Activated T-helper 1 cell treated with anti-CD3 and anti-CD28 coated beads, Interleukin-2, amount 50 U/mL, for 16 hours (primary cell): ENCODE measurements at places on chromosomes 16 and 17.

DNA sequence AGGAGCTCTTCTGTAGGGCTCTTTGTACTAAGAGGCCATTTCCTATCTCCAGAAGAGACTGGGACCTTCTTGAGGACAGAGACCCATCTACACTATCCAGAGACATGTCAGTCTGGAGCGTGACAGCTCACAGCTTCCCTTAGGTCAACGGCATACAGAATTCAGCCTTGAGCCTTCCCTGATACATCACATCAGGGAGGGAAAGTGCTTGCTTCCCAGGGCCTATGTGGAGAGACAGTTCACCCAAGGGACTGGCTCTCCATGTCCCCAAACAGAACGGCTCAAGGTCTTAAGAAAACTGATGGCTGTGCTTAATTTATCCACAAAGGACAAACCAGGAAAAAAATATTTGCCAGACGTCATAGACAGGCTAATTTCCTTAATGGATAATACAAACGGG lies 7.7 kb downstream of the CENPV start:
- DNase-seq, result no peak

DNA sequence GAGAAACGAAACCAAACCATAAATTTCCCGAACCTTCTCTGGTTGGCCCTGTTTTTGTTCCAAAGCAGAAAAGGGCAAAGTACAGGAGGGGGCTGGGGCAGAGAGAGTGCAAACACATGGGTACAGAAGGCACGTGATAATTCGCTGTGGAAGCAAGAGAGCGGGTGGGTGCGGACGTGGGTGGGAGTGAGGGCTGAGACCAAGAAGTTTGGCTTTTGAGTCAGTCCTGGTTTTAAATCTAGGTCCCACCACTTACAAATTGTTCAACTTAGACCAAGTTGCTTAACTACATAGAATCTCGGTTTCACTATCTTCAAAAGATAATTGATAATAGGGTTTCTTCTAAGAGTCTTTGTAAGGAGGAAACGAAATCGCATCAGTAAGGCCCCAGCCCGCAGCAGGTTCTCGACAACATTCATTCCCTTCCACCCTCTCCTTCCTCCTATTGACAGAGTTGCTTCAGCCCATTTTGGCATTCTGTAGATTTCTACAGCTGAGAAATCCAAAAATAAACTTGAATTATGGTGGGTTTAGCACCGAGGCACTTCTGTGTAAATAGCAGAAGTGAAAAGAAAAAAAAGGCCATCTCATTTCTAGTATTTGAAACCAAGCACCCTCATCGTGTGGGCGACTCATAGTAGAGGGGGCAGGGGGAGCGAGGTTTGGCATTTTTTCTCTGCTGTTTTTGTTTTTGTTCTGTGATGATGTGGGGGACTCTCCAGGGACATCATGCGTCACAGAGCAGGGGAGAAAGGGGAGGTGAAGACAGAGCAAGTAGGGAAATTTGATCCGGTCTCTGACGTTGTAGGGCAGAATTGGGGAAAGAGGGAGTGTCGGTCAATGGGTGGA lies 33.6 kb upstream of the CCR7 start:
- DNase-seq, result no peak

DNA sequence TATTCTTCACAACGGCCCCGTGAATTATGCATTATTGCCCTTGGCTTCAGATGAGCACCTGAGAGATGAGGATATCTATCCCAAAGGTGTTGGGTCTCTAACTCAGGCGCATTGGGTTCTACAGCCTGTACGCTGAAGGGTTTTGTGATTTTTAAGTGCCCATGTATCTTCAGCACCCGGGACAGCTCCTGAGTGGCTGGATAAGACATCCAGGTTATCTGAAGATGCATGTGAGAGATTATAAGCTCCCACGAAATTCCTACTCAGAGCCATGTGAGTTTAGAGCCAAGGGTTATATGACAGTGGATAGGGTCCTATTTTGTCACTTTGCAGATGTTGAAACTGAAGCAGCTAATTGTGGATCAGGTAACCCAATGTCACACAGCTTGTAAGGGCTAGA lies 612.3 kb upstream of the EEF2KMT start:
- no peak for DNase-seq

GRCh38 chr17:44589316-44590071 lies 32.2 kb downstream of the FZD2 start:
- no peak for DNase-seq

DNA sequence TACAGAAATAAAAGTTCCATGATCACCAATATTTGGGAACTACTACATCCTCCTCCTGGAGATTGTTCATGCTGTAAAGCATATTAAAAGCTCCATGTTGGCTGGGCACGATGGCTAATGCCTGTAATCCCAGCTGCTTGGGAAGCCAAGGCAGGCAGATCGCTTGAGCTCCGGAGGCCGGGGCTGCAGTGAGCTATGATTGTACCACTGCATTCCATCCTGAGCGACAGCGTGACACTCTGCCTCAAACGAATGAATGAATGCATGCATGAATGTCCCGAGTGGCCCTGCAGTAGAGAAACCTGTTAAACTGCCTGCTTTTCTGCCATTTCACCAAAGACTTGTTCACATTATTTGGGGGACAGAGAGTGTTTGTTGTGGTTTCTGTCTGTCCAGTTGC lies 15.0 kb downstream of the CNEP1R1 start:
- DNase-seq, result no peak

DNA sequence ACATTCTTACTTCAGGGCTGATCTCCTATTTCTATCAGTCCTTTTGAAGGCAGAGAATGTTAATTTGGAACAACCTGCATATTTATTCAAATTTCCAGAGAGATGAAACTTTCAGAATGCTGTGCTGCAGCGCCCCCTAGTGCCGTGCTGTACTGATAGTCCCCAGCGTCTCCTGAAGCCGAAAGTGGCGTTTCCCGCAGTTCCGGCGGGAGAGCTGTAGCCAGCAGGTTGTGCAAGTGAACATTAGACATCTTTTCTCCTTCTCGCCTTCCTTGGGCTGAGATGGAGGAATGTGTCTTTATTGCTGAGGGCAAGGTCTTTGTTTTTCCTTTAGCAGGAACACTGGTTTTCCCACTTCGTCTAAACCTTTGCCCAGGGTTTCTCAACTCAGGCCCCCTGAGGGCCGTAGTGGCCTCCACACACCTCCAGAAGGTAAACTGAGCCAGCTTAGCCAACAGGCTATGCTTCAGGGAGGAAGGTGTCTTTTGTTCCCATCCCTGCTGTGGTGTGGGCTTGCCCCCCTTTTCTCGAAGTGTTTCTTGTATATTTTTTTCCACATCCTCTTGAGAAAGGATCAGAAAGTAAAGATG lies 26.4 kb downstream of the USP10 start:
- DNase-seq, result peak; percentile 84

DNA sequence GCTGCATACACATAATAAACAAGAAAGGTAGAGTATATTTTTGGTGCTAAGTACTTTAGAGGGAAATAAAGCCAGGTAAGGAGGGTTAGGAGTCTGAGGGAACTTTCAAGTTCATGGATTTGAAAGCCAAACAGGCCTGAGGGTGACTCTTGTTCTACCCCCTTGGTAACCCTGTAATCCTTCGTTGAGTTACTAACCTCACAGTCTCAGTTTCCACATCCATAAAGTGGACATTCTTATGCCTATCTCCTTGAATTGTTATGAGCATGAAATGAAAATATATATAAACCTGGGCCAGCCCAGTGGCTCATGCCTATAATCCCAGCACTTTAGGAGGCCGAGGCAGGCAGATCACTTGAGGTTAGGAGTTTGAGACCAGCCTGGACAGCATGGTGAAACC lies 22.4 kb downstream of the PECAM1 start:
- DNase-seq, result no peak

DNA sequence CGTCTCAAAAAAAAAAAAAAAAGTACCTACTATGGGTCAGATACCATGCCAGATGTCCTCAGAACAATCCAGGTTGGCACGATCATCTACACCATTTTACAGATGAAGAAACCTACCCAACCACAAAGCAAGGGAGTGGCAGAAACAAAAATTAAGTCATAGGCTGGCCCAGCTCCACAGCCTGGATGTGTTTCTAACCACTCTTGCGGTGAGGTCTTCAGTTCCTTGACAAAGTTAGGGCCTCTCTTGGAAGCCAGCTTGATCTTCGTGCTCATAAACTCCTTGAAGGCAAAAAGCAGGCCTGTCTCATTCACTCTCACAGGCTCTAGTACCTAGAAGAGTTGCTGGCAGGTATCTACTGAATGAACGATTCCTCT lies 6.2 kb downstream of the GGA2 start:
- DNase-seq, result no peak

GRCh38 chr16:31413943-31414342 lies 14.2 kb downstream of the COX6A2 start:
- no peak for DNase-seq

- DNase-seq, result no peak
Observed at GRCh38 chr16:84508502-84508901, 4.0 kb upstream of the MEAK7 start.

- DNase-seq, result no peak
Observed at GRCh38 chr16:6558126-6558525, 774.5 kb upstream of the RBFOX1 start.

- no peak for DNase-seq
Observed at GRCh38 chr16:65176603-65177002, 54.7 kb upstream of the CDH11 start.

GRCh38 chr17:83108709-83109108 lies 29.3 kb downstream of the METRNL start:
- DNase-seq, result no peak

DNA sequence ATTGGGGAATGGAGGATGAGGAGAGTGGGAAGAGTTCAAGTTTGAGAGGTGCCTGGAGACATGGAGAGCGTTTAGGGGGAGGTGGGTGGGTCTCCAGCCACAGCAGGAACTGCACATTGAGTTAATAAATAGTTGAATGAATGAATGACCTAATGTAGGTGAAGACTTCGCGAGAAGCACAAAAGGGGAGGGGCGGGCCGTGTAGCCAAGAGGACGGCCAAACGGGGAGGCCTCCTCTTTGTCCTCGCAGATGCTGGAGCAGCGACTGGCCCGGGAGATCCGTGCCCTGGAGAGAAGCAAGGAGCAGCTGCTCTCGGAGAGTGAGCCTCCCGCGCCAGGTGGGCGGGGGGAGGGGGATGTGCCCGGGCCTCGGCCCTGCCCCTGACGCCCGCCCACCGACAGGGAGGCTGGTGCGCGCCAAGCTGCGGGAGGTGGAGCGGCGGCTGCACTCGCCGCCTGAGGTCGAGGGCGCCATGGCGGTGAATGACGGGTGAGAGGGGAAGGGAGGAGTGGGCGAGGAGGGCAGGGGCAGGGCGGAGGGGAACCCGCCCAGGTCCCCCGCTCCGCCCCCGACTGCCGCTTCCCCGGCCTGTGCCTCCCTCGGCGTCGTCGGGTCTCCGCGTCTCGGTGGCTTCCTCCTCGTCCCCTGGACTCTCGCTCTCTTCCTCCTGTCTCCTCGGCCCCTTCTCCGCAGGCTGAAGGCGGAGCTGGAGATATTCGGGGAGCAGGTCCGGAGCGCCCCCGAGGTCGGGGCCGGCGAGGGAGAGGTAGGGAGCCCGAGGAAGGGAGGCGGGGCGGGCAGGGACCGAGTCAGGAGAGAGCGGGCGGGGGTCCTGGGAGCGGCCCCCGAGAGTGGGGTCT lies 12.9 kb downstream of the SYCE1L start:
- DNase-seq, result peak; percentile 71

- DNase-seq, result no peak
Observed at GRCh38 chr17:48443712-48444111, 13.7 kb upstream of the SKAP1 start.

DNA sequence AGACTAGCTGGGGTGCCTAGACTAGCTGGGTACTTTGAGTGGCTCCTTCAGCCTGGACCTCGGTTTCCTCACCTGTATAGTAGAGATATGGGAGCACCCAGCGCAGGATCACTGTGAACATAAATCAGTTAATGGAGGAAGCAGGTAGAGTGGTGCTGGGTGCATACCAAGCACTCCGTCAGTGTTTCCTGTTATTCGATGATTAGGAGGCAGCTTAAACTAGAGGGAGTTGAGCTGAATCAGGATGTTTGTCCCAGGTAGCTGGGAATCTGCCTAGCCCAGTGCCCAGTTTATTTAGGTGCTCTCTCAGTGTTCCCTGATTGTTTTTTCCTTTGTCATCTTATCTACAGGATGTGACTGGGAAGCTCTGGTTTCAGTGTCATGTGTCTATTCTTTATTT lies 8.4 kb upstream of the TMEM235 start:
- no peak for DNase-seq

DNA sequence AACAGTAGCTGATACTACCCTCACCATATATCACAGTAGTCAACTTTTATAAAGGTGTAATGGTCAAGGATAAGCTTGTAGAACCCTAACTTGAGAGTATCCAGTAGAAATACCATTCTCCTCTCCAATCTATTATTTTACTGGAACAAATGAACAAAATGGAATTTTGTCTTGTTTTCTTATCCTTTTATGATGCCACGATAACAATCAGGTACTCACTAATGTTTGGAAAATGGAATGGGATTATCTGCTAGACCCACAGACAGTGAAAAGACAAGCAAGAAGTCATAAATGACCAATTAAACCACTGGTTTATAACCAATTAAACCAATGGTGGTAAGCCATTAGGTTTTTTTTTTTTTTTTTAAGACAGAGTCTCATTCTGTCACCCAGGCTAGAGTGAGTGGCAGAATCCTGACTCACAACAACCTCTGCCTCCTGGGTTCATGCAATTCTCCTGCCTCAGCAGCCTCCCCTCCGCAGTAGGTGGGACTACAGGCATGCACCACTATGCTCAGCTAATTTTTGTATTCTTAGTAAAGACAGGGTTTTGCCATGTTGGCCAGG lies 10.4 kb downstream of the GPATCH8 start:
- DNase-seq, result no peak

DNA sequence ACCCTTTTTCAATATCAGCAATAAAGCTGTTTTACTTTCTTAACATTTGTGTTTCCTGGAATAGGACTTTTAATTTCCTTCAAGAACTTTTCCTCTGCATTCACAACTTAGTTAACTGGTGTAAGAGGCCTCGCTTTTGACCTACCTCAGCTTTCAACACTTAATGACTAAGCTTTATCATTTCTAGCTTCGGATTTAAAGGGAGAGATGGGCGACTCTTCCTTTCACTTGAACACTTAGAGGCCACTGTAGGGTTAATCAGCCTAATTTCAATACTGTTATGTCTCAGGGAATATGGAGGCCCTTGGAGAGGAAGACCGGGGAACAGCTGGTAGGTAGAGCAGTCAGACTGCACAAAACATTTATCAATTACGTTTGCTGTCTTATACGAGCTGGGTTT lies 4.7 kb downstream of the SYNRG start:
- DNase-seq, result no peak

DNA sequence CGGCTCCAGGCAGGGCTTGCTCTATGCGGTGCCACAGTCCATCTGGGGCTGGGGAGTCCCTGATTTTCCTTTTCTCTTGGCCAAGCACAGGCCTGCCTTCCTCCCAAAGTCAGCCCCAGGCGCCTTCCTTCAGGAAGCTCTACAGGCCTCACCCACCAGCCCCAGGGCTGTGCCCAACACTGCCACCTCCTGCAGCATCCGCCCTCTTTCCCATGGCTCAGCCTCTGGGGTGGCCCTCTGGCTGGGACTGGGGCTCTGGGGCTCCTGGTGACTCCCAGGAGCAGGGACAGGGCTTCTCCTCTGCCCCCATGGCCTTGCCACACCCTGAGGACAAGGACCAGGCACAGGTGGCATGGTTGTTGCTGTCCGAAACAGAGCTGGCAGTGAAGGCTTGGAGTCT lies 817 bp downstream of the ITGB4 start:
- DNase-seq, result no peak
